ENCODE measurements at places on chromosomes 4 and X.
A peak's percentile ranks its signal among the peaks of the same experiment; 100 is the strongest.

DNA sequence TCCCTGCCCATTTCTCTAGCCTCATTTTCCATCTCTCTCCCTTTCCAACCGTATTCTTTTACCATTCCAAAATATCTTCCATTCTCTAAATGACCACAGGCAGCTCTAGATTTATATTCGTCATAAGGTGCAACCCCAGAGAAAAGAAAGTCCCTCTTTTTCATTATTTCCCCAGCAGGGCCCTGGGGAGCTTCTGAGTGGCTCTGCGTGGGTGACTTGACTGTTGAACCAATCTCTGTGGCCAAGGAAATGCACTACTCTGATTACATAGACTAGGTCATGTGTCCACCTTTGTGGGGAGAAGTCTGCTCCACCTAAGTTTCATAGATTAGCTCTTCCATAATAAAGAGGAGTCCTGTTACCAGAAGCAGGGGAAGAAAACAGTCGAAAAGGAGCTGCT, 51.4 kb downstream of the ATOH1 start:
- H3K4me1 ChIP-seq, result no peaks in the 10 kb centered on the region
- no peak overlapping the region for H3K4me3 ChIP-seq
- H3K36me3 ChIP-seq, result no peaks in the 10 kb centered on the region
- H3K27me3 ChIP-seq, result no peaks in the 10 kb centered on the region
- H3K27ac ChIP-seq, result no peak overlapping the region
- DNase-seq, result no peak

- H3K36me3 ChIP-seq, result peaks cover 28% of the 10 kb centered on the region
- H3K4me3 ChIP-seq, result no peak overlapping the region
- H3K27me3 ChIP-seq, result no peaks in the 10 kb centered on the region
- no peak for DNase-seq
Measured at GRCh38 chrX:119784747-119785446, 6.5 kb downstream of the RPL39 start.

DNA sequence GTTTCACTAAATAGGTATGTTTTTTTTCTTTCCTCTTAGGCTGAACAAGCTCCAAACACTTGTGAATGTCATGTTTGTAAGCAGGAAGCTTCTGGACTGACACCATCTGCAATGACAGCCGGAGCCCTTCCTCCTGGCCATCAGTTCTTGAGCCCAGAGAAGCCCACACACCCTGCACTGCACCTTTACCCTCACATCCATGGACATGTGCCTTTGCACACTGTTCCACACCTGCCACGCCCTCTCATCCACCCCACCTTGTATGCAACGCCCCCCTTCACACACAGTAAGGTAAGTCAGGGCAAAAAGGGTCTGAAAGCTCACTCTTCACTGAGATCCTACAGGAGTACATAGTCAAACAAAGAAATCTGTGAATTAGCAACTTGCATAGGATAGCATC, 84.1 kb downstream of the TNIP2 start:
- DNase-seq, result no peak
- H3K36me3 ChIP-seq, result peaks cover 79% of the 10 kb centered on the region

GRCh38 chr4:73919691-73920090, 50.5 kb downstream of the CXCL1 start:
- no peak for DNase-seq
- no peak overlapping the region for H3K4me3 ChIP-seq
- H3K36me3 ChIP-seq, result no peaks in the 10 kb centered on the region
- no peaks in the 10 kb centered on the region for H3K27me3 ChIP-seq

DNA sequence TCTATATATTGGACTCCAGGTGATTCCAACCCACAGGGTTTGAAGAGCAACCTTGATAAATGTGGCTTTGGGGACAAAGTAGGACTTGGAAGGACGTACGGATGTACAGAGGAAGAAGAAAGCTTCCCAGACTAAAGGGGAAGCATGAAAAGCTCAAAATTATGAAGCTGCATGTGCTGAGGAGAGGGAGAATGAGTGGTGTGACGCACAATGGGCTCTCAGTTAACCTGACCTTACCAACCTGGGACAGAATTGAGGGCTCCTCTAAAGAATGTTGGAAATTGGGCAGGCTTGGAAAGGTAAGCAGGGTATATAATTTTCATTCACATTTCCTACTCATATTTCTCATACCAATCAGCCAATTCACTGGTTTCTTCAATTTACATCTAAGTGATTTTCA, 10.5 kb upstream of the TIGD2 start:
- no peak for DNase-seq
- H3K27ac ChIP-seq, result no peak overlapping the region
- no peaks in the 10 kb centered on the region for H3K4me1 ChIP-seq
- no peaks in the 10 kb centered on the region for H3K27me3 ChIP-seq
- no peak overlapping the region for H3K4me3 ChIP-seq
- H3K36me3 ChIP-seq, result no peaks in the 10 kb centered on the region

DNA sequence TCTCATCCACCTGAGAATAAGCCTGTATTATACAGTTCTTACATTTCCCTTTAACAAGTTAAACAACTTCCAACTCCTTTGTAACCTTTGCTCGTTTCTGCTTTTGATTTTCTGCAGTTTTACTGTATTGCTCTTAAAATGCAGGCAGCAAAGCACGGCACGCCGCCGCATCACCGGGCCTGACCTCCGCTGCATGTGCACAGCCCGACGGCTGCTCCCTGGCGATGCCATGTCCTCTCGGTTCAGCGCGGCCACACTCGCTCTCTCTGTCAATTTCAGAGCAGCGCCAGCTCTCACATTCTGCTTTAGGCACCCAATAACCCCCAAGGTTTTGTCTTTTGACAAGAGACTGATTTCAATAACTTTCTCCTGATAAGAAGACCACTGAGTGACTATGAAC, 60.3 kb downstream of the DCTD start:
- no peaks in the 10 kb centered on the region for H3K27me3 ChIP-seq
- H3K4me1 ChIP-seq, result no peaks in the 10 kb centered on the region
- no peak for DNase-seq
- no peak overlapping the region for H3K4me3 ChIP-seq
- no peaks in the 10 kb centered on the region for H3K36me3 ChIP-seq

GRCh38 chr4:23539969-23540569, 349.8 kb downstream of the PPARGC1A start:
- no peaks in the 10 kb centered on the region for H3K36me3 ChIP-seq
- no peak for DNase-seq
- no peaks in the 10 kb centered on the region for H3K27me3 ChIP-seq
- no peaks in the 10 kb centered on the region for H3K4me1 ChIP-seq
- H3K27ac ChIP-seq, result no peak overlapping the region
- no peak overlapping the region for H3K4me3 ChIP-seq

- peaks cover 90% of the 10 kb centered on the region for H3K27me3 ChIP-seq
- no peak overlapping the region for H3K27ac ChIP-seq
Measured at GRCh38 chr4:3706111-3706511, 60.1 kb upstream of the ADRA2C start.

DNA sequence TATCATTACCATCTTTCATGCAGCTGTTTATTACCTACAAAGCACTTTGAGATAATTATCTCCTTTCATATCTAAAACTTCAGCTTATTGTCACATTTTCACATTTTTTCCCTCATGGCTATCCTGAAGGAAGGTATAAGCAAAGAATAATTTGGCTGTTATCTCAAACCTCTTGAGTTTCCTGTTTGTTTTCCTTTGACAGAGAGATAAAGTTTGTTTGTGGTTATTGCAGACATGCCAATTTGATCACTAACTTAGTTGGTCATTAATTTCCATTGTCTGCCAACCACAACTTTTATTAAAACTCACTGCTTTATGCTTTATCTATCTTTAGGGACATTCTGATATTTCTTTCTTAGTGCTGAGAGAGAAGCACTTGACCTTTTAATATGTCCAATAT, 89.8 kb upstream of the SPANXB1 start:
- no peak overlapping the region for H3K27ac ChIP-seq
- H3K27me3 ChIP-seq, result no peaks in the 10 kb centered on the region
- H3K4me1 ChIP-seq, result no peaks in the 10 kb centered on the region
- H3K4me3 ChIP-seq, result no peak overlapping the region

DNA sequence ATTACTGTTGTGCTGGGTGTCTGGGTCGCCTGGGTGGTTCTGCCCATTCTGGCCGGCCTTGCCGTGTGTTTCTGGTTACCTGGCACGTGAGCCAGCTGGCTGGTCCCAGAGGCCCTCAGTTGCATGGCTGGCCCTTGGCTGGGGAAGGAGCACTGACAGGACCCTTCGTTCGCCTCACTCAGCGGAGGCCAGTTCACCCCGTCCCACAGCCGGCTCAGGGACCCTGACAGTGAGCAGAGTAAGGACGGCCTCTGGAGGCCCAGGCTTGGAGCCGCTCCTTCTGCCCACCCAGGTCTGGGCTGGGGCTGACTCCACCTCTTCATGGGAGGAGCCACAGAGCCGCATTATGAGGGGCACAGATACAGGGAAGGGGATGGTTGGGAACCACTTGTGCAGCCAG, 20.3 kb upstream of the HGFAC start:
- H3K27ac ChIP-seq, result no peak overlapping the region
- no peaks in the 10 kb centered on the region for H3K27me3 ChIP-seq
- no peaks in the 10 kb centered on the region for H3K4me1 ChIP-seq
- peaks cover 52% of the 10 kb centered on the region for H3K36me3 ChIP-seq
- no peak overlapping the region for H3K4me3 ChIP-seq

DNA sequence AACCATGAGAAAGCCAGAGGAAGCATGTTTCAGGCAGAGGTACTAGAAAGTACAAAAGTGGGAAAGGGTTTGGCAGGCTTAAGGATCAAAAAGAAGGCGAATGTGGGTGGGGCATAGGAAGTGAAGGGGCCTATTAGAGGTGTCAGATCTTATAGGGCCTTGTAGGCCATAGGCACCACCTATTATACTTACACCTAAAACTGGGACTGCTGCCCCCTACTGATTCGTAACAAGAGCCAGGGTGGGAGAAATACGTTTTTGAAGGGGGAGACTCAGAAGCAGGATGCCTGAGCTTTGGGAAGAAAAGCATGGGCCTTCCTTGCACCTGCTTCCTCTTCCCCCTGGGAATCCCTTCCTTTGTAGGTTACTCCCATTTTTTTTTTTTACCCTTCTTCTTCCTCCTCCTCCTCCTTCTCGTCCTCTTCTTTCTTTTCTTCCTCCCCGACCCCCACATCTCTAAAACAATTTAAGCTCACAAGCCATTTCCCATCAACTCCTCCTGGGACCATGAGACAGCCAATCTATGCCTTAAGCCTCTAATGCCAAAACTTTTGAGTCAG, 40.7 kb upstream of the GPC3 start:
- no peaks in the 10 kb centered on the region for H3K4me1 ChIP-seq
- peak overlapping the region; percentile 38 for H3K4me3 ChIP-seq
- H3K27ac ChIP-seq, result no peak overlapping the region
- H3K36me3 ChIP-seq, result no peaks in the 10 kb centered on the region
- DNase-seq, result no peak

GRCh38 chrX:49230500-49231232, 2.5 kb downstream of the CACNA1F start:
- peak overlapping the region; percentile 57 for H3K4me3 ChIP-seq
- peak; percentile 64 for DNase-seq
